ENCODE measurements at places on chromosomes 4 and X.

DNA sequence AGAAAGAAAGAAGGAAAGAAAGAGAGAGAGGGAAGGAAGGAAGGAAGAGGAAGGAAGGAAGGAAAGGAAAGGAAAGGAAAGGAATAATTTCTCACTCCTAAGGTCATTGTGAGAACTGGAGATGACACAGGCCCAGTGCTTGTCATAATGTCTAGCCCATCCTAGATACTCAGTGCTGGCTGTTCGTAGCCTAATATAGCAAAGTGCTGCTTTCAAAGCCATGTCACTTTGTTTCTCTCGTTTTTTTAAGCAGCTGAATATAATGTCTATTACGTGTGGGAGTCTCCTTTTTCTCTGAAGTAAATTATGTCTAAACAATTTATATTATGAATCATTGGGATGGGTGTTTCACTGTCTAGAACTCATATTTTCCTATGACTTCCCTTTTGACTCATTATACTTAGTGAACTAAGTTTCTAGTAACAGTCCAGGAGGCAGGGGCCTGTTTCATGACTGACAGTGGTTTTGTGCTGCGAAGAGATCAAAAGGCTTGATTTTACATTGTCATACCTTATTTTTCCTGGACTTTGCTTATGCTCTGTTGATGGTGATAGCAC lies 327.0 kb upstream of the ZFP42 start:
- DNase-seq = no peak

- no peak for DNase-seq
Observed at GRCh38 chr4:73272816-73273215, 14.2 kb upstream of the ANKRD17 start.

DNA sequence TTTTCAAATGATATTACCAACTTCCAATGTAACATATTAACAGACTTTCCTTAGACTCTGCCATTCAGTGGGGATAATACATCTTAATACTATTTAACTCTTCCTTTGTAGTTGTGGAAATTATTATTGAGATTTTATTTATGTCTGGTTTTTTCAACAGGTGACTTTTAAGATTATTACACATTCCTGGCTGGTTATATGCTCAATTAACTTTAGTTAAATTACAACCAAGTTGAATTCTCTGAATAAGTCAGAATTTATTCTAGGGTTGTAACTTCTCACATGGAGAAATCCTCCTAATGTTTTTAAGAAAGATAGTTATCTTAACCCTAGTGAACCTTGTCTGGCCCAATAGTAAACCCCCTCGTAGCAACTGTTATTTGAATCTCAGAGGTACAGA lies 107.3 kb downstream of the SLC10A6 start:
- no peak for DNase-seq

DNA sequence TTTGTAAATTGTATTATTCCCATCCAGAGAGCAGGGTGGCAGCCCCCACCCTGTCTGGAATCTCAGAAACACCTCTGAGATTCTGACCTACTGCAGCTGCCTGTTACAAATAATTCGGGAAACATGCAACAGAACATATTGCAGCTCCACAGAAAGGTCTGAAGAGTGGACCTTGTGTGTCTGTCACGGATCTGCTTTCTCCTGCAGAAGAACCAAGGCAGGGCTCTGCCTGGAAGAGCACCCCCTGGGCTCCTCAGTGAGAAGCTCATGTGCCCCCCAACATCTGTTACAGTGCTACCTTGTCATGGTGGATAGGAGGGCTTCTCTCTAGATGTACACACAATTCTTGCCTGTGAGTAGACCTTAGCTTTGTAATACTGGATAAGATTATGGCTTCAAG lies 286.6 kb upstream of the GATB start:
- DNase-seq = no peak

- no peak for DNase-seq
Observed at GRCh38 chr4:39893693-39894072, 84.0 kb downstream of the PDS5A start.

DNA sequence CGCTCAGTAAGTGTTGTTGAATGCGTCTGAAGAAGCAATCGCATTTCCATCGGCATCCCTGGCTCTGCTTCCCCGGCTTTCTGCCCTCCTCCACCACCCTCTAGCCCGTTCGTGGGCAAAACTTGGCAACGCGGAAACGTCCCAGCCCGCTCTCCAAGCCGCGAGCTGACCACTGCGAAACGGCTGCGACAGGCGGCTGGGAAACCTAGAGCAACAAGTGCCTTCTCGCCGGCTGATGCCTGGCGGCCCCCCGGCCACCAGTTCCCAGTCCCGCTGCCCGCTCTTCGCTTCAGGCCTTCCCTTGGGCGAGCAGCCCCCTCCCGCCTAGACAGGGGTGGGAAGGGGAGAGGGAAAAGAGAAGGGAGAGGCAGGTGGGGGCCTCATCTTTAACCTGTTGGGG lies 837 bp downstream of the CITED1 start:
- DNase-seq = no peak

DNA sequence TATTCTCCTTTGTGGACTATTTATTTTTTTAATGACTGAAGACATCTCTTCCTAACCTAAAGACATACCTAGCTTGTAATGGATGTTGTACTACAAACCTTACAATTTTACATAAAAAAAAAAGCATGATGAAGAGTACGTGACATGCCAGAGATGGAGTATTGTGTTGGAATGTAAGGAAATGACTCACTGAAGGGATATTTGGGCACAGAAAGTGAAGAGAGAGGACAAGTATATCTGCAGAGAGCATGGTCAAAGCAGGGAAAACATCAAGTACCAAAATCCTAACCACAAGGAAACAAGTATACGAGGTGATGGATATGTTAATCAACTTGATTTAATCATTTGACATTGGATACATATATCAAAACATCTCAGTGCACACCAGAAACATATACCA lies 1051.4 kb upstream of the PRKX start:
- DNase-seq = no peak

Data from CD4-positive, alpha-beta T cell (primary cell).